ENCODE measurements at places on chromosomes 5 and 9.
A peak's percentile ranks its signal among the peaks of the same experiment; 100 is the strongest.

GRCh38 chr9:106648799-106649198 is 214.2 kb upstream of the ZNF462 start:
- no peak for DNase-seq

DNA sequence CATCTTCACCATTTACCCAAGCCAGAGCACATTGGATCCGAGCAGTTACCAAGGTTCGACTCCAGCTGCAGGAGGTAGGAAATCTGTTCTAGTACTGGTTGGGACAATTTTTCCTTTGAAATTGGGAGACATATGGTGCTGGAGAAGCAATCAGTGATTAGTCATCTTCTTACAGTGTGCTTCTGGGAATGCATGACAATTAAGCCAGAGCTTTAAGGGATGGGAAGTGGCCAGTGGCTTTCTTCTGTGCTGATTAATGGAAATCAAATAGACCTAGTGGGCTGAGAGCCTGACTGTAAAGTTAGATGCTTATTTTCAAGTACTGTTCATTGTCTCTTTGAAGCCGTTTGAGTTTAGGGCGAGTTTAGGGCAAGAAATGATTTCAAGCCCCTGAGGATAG is 152.1 kb downstream of the UNC13B start:
- DNase-seq = no peak

DNA sequence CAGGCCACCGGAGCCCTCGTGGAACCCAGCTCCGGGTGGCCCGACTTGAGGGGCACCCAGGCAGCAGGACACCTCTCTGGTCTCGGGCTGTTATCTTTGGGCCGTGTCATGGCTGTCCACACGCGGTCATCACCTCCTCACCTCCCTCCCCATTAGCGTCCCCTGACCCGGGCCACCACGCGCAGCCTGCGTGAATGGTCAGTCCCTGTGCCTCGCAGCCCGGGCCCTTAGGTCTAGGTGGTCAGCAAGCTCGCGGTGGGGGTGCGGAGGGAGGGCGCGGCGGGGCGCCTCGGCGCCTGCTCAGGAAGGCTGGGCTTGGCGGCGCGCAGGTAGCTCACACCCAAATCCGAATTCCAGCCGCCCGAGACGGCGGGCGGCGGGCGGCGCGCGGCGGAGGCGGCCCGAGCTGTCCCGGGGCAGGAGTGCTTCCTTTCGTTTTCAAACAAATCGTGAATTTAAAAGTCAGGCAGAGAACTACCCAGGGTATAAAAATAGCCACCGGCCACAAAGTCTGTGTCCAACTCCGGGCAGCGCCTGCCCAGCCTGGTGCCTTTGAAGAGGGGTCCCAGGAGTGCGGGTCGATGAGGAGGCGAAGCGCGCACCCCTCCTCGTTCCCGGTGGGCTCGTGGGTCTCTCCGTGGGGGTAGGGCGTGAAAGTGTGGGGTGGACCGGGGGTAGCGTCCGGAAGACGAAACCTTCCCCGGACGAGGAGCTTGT is 1.0 kb upstream of the RXRA start:
- no peak for DNase-seq

DNA sequence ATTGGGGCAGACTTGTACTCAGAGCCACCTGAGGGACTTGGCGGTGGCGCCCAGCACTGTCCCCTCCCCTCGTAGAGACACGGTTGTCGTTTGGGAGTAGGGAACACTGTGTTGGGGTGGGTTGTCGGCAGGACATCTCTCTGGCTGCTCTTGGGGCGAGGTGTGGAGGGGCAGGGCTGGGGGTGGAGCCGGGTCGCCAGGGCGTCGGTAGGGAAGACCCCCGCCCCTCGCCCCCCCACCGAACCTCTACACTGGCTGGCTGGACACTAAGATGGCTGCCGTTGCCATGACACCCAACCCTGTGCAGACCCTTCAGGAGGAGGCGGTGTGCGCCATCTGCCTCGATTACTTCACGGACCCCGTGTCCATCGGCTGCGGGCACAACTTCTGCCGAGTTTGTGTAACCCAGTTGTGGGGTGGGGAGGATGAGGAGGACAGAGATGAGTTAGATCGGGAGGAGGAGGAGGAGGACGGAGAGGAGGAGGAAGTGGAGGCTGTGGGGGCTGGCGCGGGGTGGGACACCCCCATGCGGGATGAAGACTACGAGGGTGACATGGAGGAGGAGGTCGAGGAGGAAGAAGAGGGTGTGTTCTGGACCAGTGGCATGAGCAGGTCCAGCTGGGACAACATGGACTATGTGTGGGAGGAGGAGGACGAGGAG is 778 bp downstream of the TRIM41 start:
- DNase-seq = peak; percentile 30

DNA sequence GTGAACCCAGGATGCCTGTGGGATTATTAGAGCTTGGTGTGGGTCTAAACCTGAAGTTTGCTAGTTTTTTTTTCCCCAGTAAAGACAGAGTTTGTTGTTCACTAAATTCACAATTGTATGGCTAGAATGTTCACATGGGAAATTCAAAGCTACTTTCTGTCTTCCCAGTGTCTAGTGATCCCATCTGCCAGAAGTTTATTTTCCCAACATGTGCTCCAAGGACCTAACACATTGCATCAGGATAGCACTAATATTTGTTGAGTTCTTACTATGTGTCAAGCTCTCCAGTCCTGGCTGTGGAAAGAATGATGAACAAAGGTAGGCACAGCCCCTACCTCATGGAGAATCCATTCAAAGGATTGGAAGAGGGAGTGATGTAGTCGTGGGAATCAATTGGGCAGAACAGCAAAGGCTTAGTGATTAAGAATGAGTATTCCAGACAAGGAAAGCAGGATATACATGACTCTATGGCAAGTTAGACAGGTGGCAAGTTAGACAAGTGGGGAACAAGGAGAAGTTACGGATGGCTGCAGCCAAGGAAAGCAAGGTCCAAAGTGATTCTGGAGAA is 521.5 kb upstream of the WWC1 start:
- DNase-seq = no peak

DNA sequence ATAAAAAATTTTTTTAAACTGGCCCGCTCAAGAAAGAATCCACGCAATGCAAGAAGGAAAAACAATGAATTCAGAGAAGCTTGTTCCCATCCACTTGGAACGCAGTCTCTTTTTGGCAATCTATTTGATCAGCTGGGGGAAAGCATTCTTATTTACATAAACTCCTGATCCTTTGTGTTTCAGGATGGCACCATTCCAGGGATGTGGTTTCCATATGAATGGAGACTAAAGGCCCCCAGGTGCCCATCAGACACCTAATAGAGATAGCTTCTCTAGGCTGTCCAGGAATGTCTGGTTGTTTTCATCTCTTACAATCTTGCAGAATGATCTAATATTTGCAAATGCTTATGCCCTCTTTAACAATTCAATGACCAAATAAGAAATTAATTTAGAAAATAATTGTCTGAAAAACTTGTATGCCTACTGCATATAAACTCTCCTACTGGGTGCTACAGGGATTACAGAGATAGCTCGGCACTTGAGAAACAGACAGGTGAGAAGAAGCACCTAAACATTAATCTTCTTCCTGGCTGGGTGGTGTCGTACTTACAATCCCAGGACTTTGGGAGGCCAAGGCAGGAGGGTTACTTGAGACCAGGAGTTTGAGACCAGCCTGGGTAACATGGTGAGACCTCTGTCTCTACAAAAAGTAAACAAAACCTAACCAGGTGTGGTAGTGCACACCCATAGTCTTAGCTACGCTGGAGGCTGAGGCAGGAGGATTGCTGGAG is 3.0 kb upstream of the RASGRF2 start:
- DNase-seq = no peak

DNA sequence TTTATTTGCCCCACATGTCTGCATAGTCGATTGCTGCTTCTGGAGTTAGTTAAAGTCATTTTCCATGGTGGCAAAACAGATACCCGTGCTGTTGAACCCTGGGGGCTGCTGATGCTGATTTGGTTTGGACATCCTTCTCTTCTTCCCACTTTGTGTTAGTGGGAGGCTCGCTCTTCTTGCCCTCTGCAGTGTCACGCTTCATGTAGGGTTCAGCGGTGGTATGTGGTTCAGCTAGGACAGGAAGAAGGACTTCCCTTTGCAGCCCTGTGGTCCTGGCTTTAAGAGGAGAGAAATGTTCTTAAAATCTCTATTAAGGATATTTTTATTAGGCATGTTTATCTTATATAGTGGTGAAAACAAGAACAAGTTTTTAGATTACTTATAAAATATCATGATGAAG is 36.2 kb downstream of the SLC36A1 start:
- DNase-seq = no peak

DNA sequence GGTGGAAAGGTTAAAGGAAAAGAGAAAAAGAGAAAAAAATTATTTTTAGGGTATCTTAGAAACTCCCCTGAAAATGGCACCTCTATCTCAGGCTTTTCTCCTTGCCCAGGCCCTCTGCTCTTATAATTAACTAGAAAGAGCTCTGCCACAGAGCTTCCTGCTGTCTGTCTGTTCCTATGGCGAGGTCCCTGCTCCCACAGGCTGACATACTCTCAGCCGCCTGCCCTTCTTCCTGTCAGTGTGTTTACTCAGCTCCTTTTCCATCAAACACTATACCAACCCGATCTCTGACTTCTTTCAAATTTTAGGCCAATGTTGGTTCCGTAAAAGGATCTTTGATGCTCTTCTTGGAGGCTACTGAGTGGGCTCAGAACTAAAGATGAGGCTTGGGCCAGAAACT is 482.6 kb downstream of the DMAC1 start:
- no peak for DNase-seq

DNA sequence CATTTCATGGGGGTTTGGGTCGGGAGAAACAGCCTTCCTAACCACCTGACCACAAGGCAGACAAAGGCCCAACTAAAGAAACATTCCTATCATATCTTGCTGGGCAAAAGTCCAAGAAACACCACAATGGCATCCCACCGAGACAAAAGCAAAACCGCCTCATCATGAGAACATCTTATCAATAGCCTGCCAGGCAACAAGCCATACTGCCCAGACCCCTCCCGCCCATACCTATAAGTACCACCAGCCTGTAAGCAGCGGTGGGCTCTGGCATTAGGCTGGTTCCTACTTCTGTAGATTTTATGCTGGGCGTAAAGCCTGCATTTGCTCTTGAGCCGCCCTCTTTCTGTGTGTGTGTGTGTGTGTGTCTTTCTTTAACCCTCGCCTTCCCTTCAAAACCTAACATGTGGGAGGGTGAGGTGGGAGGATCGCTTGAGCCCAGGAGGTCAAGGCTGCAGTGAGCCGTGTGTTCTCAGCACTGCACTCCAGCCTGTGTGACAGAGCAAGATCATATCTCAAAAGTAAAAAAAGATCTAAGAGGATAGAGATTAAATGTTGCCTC is 56.9 kb downstream of the PDE6A start:
- DNase-seq = no peak

DNA sequence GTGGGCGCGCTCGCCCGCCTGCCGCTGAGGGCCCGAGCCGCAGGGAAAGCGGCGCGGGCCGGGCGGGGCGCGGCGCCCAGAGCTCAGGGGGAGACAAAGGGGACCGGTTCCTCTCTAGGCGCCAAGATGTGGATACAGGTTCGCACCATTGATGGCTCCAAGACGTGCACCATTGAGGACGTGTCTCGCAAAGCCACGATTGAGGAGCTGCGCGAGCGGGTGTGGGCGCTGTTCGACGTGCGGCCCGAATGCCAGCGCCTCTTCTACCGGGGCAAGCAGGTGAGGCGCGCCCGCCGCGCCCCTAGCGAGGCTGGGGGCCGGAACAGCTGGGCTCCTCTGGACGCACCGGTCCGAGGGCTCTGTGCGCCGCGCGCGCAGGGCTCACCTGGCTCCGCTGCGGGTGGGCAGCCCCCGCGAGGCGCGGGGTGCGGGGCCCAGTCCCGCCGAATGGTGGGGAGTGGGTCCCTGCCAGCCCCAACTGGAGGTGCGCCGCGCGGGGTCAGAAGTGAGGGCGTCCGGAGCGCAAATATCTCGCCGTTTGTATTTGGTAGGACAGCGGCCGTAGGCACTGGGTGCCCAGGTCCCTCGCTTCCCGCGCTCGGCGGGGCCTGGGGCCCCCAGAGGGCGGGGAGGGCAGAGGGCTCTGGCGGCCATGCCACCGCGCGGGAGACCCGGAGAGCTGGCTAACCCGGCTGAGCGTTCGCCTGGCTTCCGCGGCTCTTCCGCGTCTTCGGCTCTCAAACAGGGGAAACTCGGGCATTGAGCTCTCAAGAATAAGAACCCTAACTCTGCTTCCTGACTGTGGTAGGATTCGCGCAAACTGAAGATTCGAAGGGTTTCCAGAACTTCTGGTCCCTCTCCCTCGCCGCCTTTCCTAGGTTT is 607 bp downstream of the UHRF2 start:
- peak; percentile 27 for DNase-seq

DNA sequence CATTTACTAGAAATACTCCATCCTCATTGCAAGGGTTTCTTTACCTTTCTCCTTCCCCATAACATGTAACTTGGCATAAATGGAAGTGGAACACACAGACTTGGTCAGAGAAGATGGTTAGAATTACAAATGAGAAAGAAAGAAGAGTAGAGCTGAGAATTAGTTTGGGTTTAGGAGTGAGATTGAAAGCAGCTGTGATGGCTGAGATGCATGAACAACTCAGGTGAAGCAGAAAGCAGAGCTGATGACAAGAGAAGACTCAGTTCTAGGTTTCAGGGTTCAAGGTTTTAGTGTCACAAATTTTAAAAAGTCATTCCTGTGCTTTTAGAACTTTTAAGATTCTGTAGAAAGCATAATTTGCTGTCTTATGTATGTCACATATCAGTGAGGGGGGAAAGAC is 54.0 kb downstream of the TMEM161B start:
- DNase-seq = no peak

- DNase-seq = no peak
Observed at GRCh38 chr5:7087719-7088297, 308.1 kb upstream of the ADCY2 start.

GRCh38 chr9:134698587-134699342 is 57.2 kb downstream of the COL5A1 start:
- DNase-seq = peak; percentile 8

DNA sequence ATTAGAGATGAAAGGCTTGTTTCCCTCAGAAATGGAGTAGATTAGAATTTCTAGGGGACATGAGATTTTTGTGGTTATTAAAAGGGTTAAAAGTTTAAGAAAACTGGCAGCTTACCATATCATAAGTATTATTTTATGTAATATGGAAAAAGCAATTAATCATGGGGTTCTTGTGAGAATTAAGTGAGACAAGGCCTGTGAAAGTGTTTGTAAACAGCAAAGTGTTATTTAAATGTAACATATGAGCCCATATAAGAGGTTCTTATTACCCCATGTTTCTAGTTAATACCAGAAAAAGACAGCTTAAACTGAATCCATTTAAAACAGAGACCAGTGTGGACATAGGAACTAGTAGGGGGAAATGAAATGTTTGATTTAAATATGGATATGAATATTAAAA is 241.1 kb upstream of the PIK3R1 start:
- DNase-seq = no peak

DNA sequence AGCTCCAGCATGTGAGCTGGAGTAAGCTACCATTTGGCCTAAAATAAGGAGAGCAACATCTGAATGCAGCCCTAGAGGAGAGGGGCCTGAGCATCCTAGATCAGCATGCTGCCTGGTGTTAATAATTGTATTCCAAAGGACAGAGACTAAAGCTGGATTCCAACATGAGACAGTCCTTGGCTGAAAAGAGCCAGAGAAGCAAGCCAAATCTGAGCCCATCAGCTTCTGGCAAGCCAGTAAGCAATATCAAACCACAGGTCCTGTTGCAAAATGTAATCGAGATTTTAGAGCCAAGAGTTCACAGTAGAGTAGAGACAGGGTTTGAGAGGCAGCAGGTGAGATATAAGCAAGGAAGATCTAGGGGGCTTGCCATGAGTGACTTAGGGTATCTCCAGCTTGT is 42.3 kb upstream of the DMAC1 start:
- no peak for DNase-seq

- DNase-seq = no peak
Observed at GRCh38 chr5:147404706-147405105, 105.2 kb downstream of the DPYSL3 start.

- DNase-seq = no peak
Observed at GRCh38 chr9:32385152-32385884, 875 bp downstream of the ACO1 start.

Measured in stimulated activated CD4-positive, alpha-beta T cell treated with anti-CD3 and anti-CD28 coated beads, TNF-alpha, amount 100 ng/mL, for 24 hours (primary cell).